ENCODE measurements at places on chromosomes 7 and 10. TPM values are rescaled to one million over a fixed set of nuclear protein-coding genes. Genes with fewer than 3 reads are reported as not detected.

AP1S1 gene
- 41.9 TPM for total RNA-seq

AP5Z1 gene
- total RNA-seq, result 53.0 TPM

FAM241B gene
- 7.4 TPM for total RNA-seq

MXI1 gene
- 53.6 TPM for total RNA-seq

SLC18A2 gene
- total RNA-seq, result 5.3 TPM

ASNS gene
- total RNA-seq, result 10.5 TPM

OR13A1 gene
- total RNA-seq, result not detected

EMX2 gene
- total RNA-seq, result not detected

TRIM74 gene
- total RNA-seq, result not detected

SORBS1 gene
- total RNA-seq, result 116 TPM

FAM25C gene
- not detected for total RNA-seq

RBM20 gene
- 7.5 TPM for total RNA-seq

SPACDR gene
- not detected for total RNA-seq

AKR1C2 gene
- 38.9 TPM for total RNA-seq

IKZF1 gene
- total RNA-seq, result 34.8 TPM

PLAC9 gene
- total RNA-seq, result not detected

RBP4 gene
- 16.2 TPM for total RNA-seq

ADCY1 gene
- 1.0 TPM for total RNA-seq

MAGI2 gene
- total RNA-seq, result 20.5 TPM

TYW1B gene
- total RNA-seq, result 14.7 TPM

CCDC172 gene
- not detected for total RNA-seq

BTBD16 gene
- total RNA-seq, result 0.91 TPM

WEE2 gene
- not detected for total RNA-seq

HOXA13 gene
- not detected for total RNA-seq

MYO1G gene
- 31.5 TPM for total RNA-seq

PIK3AP1 gene
- total RNA-seq, result 24.1 TPM

Data from upper lobe of left lung (tissue), 6 donors.